ENCODE measurements at places on chromosomes 2 and 18.

DNA sequence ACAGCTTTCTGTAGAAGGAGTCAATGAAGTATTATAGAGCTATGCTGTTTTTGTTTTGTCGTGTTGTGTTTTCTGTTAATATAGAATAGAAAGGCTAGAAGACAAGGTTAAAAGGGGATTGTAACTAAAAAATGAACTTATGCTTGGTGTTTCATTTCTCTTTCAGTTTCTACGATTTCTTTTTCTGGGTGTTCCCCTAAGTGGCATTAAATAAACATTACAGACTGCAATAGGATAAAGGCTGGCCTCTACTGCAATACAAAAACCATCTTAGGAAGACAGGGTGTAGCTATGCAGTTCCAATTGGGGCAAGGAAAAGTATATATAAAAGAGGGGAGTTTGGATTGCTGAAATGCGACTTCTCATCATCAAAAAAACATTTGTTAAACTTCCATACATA, 1609.7 kb upstream of the ACVR2A start:
- no peak for DNase-seq

GRCh38 chr2:72211777-72212485, 64.3 kb upstream of the CYP26B1 start:
- DNase-seq: no peak

GRCh38 chr2:239955989-239956817, 68.9 kb downstream of the NDUFA10 start:
- no peak for DNase-seq

DNA sequence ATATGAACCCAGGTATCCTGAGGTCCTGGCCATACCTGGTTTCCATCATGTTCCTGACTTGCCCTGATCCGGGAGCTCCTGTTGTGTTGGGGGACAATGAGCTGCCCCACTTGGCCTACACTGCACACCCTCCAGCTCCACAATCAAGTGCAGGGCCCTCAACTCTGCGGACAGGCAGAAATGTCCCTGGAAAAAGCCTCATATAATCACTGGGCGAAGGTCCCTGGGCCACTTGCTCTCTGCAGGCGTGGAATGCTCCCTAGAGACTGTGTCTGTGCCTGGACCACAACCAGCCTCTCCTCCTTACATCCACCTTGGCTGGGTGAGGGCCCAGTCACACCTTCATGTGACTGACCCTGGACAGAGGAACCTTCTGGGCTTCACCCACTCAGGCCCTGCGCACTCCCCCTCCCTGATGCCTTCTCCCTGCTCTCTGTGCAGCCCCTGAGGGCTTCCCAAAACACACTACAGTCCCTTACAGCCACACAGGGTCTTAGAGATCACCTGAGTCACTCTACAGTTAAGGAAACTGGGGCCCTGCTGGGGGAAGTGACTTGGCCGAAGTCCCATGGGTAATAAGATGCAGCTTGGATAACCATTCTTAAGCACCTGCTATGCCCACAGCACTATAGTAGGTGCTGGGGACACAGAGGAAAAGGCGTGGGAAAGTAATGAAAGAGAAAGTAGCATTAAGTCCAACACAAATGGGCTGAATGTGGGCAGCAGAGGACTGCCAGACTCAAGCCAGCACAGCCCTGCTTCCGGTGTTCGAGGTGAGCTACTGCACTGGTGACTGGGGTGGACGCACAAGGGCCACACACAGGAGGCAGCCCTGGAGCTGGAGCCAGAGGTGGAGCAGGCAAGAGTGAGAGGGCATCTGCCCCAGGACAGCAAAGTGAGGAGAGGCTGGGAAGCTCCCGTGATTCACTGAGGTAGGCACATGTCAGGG, 9.8 kb downstream of the BOLA3 start:
- DNase-seq: no peak

DNA sequence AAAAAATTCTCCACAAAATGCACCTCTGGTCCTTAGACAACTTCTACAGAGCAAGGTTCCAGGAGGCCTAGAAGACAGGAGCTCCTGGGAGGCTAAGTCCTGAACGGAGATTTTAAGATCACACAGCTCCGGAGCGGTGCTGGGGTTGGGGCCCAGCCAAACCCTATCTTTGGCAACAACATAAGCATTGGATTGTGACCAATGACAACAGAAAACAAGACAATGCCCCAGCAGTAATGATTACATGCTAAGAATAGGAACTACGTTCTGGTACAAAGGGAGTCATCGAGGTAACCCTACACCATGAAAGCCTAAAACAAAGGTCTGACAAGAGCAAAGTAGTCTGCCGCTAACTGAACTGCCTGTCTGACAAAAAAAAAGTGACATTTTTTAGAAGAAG, 171.2 kb downstream of the CMPK2 start:
- no peak for DNase-seq

DNA sequence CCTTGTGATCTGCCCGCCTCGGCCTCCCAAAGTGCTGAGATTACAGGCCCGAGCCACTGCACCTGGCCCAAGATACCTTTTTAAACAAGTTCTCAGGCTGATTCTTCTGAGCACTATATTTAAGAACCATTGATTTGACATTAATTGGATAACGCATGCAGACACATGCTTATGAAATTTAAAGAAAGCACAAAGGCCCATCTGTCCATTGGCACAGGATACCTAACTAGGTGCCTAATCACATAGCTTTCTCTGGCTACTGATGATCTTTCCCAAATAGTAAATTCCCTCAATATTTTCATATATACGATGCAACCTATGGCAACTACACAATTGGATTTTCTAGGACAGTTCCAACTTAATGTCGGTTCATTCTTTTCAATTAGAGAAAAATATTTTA, 62.5 kb upstream of the STAM2 start:
- no peak for DNase-seq

DNA sequence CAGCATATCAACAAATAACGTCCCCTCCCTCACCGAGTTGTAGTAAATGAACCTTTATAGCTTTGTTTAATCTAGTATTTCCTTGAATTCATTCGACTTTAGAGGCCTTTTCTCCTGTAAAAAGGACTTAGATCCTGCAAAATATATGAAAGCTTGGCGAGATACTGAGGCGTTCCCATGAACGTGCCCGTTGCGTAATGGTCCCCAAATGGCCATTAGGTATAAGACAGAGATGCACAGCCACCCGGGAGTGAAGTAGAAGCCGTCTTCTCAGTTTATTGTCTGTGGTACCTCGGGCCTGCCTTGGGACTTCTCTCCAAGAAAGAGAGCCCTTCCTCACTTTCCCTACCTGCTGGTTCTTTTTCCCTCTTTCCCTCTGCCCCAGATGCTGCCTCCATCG, 310.6 kb downstream of the CELF4 start:
- no peak for DNase-seq

DNA sequence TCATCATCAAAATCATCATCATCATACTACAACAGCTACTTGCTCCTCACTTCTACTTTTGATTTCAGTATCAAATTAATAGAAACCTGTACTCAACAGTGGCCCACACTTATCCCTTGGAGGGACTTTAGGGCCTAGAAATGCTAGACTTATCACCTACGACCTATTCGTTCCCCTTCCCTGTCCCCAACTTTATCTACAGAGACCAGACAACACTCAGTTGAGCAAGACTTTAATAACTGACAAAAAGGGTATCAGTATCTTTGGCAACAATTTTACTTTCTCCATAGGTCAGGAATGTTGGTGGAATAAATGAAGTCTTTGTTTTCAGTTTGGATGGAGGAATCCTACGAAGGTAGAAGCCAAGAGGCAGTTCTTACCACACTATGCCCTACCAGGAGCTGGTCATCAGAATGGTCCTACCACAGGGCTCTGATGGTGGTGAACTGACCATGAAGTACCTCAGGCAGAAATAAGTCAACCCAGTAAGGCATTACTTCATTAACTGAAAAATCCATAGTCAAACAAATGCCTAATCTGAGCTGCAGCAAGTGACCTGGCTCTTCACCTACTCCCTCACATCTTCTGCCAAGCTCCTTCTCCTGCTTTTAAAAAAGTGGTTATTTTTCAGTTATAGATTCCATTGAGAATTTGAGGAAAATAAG, 26.6 kb downstream of the MBD2 start:
- no peak for DNase-seq

DNA sequence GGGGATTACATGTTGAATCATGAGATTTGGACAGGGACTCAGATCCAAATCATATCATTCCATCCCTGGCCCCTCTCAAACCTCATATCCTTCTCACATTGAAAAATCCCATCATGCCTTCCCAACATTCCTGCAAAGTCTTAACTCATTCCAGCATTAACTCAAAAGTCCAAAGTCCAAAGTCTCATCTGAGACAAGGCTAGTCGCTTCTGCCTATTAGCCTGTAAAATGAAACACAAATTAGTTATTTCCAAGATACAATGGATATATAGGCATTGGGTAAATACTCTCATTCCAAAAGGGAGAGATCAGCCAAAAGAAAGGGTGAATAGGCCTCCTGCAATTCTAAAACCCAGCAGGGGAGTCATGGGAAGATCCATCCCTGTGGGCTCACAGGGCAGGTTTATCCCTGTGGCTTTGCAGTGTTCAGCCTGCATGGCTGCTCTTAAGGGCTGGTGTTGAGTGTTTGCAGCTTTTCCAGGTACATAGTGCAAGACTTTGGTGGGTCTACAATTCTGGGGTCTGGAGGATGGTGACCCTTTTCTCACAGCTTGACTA, 21.2 kb upstream of the SLC14A1 start:
- DNase-seq: no peak

GRCh38 chr18:38174594-38174993, 609.0 kb upstream of the CELF4 start:
- no peak for DNase-seq

DNA sequence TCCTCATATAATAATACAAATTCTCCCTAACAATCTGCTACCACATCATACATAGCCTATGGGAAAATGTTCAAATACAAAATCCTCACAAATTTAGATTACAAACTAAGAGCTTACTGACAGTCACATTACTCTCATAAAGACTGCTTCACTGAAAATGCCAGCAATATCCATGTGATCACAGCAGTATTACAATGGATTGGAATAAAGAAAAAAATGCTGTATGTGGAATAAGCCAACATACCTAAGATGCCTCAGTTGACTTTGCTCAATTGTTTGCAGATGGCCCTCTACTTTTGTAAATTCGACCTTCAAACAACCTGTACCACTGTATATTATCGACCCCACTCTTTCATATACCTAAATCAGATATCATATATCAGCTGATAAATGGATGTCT, 88.7 kb downstream of the DYM start:
- no peak for DNase-seq

DNA sequence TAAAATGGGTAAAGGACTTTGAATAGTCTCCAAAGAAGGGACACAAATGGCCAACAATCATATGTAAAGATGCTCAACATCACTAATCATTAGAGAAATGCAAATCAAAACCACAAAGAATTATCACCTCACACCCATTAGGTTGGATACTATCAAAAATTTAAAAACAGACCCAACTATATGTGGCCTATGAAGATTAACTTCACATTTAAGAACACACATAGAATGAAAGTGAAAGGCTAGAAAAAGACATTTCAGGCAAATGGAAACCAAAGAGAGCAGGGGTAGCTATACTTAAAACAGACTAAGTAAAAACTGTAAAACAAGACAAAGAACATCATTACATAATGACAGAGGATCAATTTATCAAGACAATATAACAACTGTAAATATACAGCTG, 53.5 kb upstream of the ASPRV1 start:
- DNase-seq: no peak

- DNase-seq: no peak
Observed at GRCh38 chr2:38010995-38011394, 65.0 kb downstream of the CYP1B1 start.

- no peak for DNase-seq
Observed at GRCh38 chr18:75475228-75475627, 47.7 kb upstream of the SMIM21 start.

DNA sequence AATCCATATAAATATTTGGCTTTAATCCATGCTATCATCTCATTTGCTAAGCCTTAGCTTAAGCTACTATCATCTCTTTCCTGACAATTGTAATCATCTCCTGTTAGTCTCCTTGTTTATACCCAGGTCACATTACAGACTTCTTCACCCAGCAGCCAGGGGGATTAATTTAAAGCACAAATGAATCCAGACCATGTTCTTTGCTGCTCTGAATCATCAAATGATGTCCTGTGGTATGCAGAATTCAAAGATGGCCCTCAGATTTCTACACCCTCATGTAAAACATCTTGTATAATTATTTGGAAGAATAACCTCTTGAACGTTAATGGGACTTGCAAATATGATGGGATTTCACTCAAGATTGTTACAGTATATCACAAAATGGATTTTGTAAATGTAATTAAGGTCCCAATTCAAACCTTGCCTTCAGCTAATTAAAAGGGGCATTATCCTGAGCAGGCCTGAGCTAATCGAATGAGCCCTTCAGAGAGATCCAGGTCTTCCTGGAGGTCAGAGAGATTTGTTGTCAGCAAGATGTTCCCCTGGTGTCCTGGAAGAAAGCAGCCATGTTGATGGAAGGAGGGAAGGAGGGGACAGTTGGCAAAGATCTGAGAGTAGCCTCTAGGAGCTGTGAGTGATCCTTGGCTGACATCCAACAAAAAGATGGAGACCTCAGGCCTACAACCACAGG, 241.1 kb upstream of the MMADHC start:
- DNase-seq: no peak

- DNase-seq: no peak
Observed at GRCh38 chr18:48813833-48814489, 136.8 kb downstream of the SMAD7 start.

DNA sequence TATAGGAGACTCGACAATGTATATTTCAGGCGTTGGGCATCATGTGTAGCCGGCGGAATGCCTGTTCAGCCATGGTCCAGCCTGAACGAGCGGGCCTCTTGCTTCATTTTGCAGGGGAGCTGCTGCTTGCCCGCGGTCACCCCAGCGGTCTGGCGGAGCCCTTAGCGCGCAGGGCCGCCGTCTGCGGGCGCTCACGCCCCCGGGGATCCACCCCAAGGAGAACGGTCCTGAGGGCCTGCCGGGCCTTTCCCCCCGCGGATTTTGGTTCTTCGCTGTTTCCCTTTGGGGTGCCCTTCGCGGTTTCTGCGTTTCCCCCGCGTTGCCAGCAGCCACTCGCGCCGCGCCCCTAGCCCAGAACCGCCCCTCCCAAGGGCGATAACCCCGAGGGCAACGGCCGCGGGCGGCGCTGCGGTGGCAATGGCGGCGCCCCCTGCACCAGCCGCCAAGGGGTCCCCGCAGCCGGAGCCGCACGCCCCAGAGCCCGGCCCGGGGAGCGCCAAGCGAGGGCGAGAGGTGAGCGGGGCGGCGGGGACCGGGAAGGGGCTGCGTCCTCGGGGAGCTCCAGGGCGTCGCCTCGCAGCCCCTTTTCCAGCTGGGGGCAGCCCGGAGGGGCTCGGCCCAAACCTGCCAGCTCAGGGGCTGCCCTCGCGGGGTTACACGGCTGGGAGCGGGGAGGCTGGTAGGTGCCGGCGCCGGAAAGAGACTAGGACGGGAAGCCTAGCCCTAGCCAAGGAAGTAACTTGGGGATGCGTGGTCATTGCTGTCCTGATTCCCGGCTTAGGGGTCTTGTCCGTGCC, at the start of gene MFSD2B:
TSS of gene MFSD2B (plus strand) at position 406 of the 797 bp plus-strand sequence. CDS start at position 418, 12 bp downstream.
- no peak for DNase-seq

DNA sequence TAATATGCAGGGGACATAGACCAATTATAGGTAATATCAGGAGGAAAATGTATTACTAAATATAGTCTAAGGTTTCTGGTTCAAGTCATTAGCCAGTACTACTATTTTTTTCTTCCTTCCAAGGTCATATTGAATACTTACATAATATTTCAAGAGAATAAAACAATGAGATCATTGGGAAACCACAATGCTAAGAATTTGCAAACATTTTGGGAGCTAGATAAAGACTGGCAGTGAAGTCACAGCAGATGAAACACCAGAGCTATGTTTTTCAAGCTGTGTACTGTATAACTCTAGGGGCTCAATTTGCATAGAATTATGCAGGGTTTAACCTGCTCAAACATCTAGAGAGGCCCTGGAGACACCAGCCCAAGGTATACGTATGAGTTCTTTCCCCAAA, 80.5 kb upstream of the KCNH7 start:
- no peak for DNase-seq
